Fibroblast of mammary gland (primary cell): ENCODE measurements at places on chromosomes 11 and 22.

DNA sequence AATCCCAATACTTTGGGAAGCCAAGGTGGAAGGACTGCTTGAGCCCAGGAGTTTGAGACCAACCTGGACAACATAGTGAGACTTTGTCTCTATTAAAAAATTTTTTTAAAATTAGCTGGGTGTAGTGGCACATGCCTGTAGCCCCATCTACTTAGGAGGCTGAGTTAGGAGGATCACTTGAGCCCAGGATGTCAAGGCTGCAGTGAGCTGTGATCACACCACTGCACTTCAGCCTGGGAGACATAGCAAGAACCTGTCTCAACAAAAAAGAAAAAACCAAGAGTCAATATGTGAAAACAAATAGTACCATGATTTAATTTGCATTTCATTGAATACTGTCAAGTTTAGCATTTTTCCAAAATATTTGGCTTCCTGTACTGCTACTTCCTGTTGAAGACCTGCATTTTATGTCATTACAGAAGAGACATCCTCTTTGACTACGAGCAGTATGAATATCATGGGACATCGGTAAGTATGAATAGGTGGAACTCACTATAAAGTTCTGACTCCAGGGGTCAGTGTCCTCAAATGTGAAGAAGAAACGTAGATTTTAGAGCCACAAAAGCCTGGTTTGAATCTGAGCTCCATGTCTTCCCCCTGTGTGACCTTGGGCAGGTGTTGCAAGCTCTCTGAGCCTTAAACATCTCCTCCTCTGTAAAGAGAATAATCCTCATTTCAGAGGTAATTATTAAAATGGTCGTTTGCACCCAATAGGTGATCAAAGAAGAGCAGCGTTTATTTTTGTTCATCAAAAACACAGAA is 16.0 kb downstream of the CDC45 start:
- peak; percentile 45 for DNase-seq

DNA sequence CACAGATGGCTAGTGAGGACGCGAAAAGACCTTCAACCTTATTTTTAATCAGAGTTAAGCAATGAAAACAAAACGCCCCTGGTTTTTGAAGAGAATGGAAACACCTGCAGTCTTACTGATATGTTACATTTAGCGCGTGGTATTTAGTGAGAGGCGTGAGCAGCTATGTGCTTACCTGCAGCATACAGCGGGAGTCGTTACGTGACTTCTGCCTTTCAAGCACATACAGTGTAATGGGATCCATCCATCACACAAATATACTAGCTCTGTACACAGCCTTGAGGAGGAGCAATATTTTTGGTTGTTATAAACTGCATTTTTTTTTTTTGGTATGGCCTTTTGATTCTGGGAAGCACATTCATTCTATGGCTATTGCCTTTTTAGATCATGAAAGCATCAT is 5.5 kb downstream of the KRTAP5-2 start:
- DNase-seq = no peak

DNA sequence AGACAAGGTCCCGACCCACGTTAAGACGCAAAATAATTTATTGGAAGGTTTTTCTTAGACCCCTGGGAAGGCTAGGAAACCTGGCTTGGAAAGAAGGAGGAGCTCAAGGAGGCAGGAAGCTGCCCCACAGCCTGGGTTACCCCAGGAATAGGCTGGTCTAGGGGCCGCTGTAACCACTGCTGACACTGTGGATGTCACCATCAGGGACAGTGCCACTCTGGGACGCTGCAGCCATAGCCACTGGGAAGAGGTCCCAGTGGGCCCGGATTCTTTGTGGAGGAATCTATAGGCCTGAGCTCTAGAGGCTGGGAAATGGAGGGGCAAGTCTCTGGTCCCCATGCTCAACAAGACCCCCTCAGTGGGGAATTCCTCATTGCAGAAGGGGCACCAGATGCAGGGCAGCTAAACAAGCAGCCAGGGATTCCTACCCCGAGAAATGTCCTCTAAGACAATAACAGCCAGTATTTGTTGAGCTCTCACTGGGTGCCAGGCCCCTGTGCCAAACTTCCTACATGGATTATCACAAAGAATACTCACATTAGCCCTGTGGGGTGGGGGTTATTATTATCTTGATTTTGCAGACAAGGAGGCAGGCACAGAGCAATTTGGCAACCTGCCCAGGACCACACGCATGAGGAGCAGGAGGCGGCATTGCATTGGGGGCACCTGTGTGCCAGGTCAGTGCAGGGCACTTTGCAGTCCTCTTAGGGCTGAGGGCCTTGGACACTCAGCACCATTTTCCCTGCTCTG is 19.5 kb upstream of the CHKA start:
- DNase-seq = no peak

GRCh38 chr11:42773729-42774128 is 538.1 kb upstream of the API5 start:
- no peak for DNase-seq

DNA sequence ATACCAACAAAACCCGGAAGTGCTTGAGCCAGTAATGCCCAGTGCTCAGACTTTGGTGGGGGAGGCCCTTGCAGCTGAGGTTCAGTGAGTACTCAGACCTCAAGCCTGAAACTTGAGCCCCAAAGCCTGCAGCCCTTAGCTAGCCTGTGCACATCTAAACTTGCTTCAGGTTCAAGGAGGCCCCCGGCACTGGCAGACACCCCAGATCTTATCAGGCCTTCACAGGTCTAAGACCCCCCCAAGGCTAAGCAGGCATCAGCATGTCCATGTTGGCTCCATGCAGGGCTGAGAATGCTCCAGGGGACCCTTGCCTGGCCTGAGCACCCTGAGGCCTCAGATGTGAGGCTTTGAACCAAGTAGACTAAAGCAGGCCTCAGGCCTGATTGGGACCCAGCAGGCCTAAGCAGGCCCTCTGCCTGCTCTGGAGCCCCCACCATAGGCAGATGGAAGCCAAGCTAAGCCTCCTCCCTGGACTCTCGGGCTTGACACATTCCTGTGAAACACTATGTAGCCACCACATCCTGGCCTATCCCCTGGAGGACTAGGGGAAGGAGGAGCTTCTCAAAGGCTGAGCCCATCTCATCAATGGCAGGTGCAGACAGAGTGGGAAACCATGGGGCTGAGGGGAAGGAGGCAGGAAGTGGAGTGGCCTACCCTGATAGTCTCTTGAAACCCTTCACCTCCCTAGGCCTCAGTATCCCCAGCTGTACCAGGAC is 1.2 kb upstream of the CASTOR1 start:
- DNase-seq = peak; percentile 73

DNA sequence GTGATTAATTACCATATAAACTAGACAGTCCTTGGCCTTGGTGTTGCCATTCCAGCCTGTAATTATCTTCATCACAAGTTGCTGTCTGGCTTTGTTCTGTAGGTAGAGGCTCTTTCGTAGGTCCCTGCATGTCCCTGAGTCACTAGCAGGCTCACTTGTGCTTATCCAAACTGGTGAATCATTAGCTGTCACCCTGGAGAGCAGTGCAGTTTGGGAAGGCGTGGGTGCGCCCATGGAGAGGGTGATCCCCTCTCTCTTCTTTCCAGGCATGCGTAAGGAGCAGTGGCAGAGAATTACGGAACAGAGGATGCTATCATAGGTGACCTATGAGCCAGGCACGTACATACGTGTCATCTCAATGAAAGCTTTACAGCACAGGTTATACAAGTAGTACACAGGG is 11.0 kb upstream of the EHF start:
- DNase-seq = no peak

GRCh38 chr11:64094463-64095260 is 58.9 kb downstream of the FLRT1 start:
- DNase-seq = peak; percentile 77

DNA sequence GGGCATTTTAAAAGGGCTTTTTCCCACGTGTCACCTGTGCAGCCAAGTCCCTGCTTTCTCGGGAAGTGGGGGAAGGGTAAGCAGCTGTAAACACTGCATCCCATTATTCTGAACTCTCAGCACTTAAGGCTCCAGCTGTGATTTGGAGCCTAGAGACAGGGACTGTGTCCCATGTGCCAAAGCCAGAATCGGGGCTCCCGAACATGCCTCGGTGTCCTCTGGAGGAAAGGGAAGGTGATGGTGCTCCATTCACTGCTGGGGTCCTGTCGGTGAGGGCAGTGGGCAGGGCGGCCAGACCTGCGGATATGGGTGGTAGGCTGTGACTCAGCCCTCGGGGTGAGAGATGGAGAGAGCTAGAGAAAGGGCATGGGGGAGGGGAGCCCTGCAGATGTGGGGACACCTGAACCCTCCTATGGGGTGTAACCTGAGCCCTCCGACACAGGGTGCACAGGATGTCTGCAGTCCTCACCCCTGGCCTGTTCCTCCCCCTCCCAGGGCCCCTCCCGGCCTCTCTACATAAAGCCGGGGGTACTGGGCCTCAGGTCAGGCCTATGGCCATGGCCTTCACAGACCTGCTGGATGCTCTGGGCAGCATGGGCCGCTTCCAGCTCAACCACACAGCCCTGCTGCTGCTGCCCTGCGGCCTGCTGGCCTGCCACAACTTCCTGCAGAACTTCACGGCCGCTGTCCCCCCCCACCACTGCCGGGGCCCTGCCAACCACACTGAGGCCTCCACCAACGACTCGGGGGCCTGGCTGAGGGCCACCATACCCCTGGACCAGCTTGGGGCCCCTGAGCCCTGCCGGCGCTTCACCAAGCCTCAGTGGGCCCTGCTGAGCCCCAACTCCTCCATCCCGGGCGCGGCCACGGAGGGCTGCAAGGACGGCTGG is 31.8 kb downstream of the CAPN1 start:
- no peak for DNase-seq

GRCh38 chr11:78085972-78086371 is 6.3 kb upstream of the NDUFC2 start:
- DNase-seq = no peak

DNA sequence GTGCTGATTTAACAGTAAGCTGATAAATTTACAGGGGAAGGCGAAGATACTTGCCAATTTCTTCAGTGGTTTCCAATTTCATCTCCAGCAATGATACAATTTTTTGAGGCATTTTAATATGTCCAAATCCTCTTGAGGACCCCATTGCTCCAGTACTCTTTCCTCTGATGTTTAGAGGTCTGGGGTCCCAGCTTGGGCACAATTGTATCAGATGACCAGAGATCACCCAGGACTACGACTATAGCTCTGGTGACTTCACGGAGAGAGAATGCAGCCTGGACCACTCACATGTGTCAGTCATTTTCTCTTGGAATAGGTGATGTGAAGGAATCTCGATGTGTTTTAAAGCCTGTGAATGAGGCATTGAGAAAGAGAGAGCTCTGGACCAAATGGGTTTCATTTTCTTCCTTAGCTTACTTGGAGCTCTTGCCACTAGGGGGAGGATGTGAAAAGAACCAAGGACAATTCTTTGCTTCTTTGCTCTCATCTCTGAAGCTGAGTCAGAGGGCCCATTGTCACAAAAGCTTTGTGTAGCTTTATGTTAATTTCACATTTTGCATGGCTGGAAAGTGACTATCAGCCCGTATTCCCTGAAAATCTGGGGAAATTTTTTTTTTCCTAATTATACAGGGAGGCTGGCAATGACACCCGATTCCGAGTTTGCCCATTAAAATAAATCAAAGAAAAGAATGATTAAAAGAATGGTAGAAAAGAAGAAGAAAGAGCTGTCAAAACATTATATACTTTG is 6.7 kb upstream of the CCDC90B start:
- peak; percentile 78 for DNase-seq

GRCh38 chr11:77072851-77073327 is 6.1 kb downstream of the CAPN5 start:
- no peak for DNase-seq

- no peak for DNase-seq
Measured at GRCh38 chr22:44677871-44678555, 24.0 kb upstream of the PRR5 start.

DNA sequence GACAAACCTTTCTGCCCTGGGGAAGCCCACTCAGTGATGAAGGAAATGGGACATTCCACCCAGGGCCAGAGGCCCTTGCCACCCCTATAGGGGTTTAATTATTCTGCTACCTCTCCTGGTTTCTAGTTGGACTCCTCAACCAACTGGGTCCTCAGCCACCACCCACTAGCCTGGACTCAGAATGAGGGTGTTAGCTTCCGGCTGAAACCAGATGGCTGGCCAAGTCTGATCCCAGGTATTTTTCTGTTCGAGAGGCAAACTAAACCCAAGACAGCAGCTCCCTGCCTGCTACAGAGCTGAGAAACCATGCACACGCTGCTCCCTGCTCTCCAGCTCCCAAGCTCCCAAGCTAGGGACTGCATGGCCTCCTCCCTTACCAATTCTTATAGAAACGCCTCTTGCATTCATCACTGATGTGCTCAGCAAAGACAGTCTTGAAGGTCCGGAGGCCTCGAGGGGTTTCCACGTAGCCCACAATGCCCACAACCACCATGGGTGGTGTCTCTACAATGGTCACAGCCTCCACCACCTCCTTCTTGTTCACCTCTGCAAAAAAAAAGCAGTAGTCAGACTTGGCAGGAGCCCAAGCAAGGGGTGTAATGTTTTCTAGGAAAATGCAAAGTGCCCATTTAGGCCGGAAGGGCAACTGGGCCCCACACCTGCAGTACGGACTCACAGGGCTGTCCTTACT is 2.2 kb downstream of the RPL3 start:
- no peak for DNase-seq

GRCh38 chr11:126140926-126141280 is 70.5 kb downstream of the RPUSD4 start:
- peak; percentile 85 for DNase-seq

DNA sequence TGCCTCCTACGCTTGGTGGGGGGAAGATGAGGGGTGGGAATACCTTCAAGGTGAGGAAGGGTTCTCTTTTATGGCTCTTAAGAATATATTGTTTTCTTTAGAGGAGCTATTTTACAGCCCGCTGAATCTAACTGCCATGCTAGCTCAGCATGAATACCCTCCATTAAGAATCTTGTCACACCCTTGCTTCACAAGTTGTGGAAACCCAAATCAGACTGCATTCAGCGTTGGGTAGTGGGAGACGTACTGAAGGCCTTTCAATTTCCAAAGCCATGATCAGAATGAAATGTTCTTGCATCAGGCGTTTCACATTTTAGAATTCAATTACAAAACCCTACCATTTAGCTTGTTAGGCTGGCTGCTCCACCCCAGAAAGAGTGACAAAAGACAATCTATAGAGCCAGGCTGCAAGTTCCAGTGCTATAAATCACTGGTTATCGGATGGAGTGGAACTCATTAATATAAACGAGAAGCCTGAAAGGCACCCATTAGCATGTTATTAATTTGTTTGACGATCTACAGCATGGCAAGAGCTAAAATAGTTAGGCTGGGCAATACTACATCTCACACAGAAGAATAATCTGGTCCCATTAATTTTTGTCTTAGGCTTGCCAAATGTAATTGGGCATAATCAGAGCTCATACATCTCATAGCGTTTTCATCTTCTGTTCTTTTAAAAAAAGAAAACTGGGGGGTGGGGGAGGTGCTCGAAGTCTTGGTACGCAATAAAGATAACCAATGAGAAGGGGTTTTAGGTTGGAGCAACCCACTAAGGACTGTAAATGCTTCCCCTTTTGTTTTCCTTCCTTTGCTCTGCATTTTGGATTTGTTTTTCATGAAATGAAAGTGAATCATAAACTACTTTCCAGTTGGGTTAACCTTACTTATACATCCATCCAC is 57.5 kb downstream of the ABTB2 start:
- no peak for DNase-seq
